ENCODE measurements at places on chromosomes 16 and 17. TPM values are rescaled to one million over a fixed set of nuclear protein-coding genes. Genes with fewer than 3 reads are reported as not detected.

The NPB gene
- not detected for polyA plus RNA-seq

- no peak overlapping the region for H3K4me3 ChIP-seq
- H3K4me1 ChIP-seq: peaks cover 75% of the 10 kb centered on the region
- DNase-seq: no peak
- no peaks in the 10 kb centered on the region for H3K36me3 ChIP-seq
- H3K27me3 ChIP-seq: no peaks in the 10 kb centered on the region
Measured at GRCh38 chr16:81523387-81524115, 78.9 kb downstream of the CMIP start.

The SLC16A6 gene
- 1.7 TPM for polyA plus RNA-seq

GRCh38 chr17:72176951-72177660 is 56.3 kb downstream of the SOX9 start:
- H3K4me3 ChIP-seq: no peak overlapping the region
- H3K27me3 ChIP-seq: no peaks in the 10 kb centered on the region
- H3K4me1 ChIP-seq: no peaks in the 10 kb centered on the region
- DNase-seq: no peak

The IGFALS gene
- not detected for polyA plus RNA-seq

- H3K27ac ChIP-seq: no peak overlapping the region
- no peak for DNase-seq
- no peaks in the 10 kb centered on the region for H3K36me3 ChIP-seq
- no peak overlapping the region for H3K4me3 ChIP-seq
- H3K27me3 ChIP-seq: peaks cover 68% of the 10 kb centered on the region
Measured at GRCh38 chr17:48995304-48995973, 1.7 kb upstream of the IGF2BP1 start.

Data from CD4-positive, alpha-beta memory T cell (primary cell).